ENCODE measurements at places on chromosomes 11 and 22.

DNA sequence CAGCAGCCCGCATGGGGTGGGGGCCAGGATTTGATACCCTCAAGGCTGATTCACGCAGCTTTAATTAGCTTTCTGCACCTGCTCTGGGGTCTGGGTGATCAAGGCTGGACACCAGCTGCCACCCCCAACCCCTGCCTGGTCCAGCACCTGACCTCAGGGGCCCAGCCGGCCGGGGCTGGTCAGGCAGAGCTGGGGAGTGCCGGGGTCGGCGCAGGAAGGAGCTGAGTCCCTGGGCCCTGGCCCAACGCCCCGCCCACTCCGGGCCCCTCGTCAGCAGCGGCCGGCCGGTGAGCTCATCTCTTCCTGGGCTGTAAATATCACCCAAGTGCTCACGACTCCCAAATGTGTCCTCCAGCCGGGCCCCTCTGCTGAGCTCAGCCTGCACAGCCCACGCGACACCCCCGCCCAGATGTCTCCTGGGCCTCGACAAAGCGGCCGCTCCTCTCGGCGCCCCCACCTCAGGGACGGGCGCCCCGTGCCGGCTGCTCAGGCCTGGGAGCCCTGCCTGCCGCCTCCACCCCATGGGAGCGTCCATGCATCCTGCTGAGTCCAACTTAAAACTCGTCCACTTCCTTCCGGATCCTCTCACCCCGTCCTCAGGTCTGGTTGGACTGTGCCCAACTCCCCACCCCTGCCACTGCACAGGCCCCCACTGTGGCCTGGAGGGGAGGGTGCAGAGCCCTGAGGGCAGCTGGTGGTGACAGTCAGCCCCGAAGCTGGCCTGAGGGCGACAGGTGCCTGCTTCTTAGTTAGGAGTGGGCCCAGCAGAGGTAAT, 29.0 kb downstream of the RTN4R start:
- DNase-seq, result peak; percentile 14

- DNase-seq, result no peak
These were observed 5.7 kb downstream of the PIK3IP1 start for GRCh38 chr22:31286360-31287255.

DNA sequence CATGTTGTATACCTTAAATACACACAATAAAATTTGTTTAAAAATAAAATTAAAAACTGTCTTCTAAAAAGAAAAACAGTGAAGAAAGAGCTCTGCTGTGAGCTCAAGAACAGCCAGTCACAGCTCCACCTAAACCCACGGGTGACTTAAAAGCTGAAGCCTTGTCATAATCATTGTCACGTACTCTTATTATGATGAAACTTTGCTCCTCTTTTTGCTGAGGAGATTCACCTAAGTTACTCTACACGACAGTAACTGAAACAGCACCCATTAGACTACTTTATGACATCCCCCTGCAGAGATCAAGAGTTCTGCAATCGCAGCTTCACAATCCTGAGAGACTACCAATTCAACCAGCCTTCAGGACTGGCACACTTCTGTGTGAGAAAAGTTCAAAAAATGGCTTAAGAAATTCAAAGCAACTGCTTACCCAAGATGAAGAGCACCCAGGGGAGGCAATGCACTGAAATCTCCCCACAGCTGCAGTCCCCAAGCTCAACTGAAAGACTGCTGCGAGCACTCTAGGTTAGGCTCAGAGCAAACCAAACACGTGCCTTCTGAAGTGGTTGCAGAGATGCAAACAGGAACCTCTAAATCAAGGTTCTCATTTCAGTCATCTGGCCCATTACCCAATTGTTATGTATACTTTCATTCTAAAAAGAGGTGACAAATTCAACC, at the start of gene JAML:
Gene JAML (minus strand): TSS at position 501 of the 678 bp plus-strand sequence. CDS start 10,145 bp downstream, outside the sequence.
- no peak for DNase-seq

DNA sequence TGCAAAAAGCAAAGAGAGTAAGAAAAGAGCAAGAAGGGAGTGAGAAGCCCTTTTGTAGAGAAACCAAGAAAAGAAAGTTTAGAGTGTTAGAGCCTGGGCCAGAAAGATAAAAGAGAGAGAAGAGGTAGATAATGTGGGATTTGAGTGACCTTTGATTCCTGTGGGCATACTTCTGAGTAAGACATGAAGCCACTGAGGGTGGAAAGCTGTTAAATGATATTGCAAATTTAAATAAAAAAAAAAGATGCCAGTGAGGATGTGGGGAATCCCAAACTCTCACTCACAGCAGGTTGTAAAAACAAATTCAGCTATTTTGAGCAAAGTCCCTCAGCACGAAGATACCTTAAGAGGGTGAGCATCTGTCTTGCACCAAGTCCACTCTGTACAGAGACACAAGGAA, 59.4 kb upstream of the TOP3B start:
- DNase-seq, result no peak

GRCh38 chr11:19208959-19209546, 7.3 kb upstream of the CSRP3 start:
- no peak for DNase-seq

DNA sequence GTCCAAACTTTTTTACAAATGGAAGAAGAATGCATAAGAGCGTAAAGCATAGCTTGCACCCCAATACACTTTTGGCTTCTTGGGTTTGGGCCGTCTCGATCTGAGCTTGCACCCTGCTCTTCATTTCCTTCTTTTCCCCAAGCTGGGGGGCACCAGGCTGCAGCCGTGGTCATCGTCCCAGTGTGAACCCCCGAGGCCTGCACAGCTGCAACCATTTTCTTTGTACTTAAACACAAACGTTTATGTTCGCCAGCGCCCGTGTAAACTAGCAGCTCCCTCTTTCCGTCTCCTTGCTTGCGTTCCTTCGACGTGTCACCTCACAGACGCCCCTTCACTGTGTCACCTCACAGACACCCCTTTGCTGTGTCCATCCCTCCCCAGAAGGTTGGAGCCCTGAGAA, 10.1 kb downstream of the KRTAP5-5 start:
- DNase-seq, result no peak

GRCh38 chr22:30310881-30311771, 15.6 kb downstream of the TBC1D10A start:
- peak; percentile 95 for DNase-seq

- DNase-seq, result no peak
These were observed 80.1 kb downstream of the PICALM start for GRCh38 chr11:85988780-85989179.

GRCh38 chr11:72584293-72584938, 89.8 kb downstream of the PDE2A start:
- DNase-seq, result peak; percentile 16

DNA sequence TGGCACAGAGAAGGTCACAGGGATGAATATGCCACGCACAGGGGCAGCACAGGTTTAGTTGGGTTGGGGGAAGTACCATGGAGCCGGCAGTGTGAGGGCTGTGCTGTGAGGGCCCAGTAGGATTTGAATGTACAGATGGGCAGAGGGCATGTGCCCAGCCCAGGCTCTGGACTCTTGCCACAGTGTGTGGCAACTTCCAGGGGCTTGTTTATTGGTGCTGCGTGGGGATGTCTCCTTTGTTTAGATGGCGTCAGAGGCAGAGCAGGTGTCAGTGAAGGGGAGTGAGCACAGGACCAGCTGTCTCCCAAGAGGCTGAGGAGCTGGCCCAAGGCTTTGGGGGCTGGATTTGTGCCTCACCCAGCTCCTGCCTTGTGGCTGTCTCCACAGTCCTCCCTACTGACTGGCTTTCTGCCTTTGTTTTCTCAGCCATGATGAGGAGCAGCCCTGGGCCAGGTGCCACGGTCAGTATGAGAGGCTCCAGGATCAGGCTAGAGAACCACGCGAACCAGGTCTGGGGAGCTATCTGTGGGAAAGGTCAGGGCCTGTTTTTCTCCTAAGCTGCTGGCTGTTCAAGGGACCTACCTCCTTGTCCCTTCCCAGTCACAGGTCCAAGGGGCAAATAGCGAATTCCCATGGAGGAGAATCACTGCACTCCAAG, 21.9 kb downstream of the SUN2 start:
- peak; percentile 33 for DNase-seq

- DNase-seq, result no peak
These were observed 10.9 kb downstream of the ZMAT5 start for GRCh38 chr22:29755889-29756288.

DNA sequence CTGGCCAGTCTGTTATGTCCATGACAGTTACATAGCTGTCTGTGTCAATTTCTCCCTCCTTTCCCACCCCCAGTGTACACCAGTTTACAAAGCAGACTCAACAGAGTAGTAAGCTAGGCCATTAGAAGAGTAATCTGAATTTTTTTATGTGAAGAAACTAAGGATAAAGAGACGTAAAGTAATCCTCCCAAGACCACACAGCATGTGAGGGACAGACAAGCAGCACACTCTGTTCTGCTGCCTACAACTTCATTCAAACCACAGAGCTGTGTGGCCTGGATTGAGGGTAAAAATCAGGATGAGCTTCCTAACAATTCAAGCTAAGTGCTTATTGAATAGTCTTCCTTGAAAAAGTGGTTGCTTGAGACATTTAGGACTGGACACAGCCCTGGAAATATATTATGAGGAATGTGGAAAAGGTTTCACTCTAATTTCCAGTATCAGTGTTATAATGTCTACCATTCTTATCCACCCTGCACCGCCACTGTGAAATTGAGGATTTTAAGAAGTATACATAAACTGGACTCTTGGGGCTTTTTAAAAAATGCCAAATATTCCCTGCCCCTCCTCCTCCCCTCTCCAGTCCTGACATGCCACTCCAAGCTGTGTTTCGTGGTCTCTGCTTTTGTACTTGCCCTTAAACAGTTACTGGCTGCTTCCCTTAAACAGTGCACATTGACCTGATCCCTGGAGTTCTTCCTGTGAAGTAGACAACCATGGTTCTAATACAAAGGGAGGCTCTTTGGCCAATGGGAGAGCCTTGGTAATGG, 40.9 kb downstream of the EXT2 start:
- no peak for DNase-seq

GRCh38 chr11:15936011-15936410, 420.3 kb downstream of the SOX6 start:
- DNase-seq, result no peak

DNA sequence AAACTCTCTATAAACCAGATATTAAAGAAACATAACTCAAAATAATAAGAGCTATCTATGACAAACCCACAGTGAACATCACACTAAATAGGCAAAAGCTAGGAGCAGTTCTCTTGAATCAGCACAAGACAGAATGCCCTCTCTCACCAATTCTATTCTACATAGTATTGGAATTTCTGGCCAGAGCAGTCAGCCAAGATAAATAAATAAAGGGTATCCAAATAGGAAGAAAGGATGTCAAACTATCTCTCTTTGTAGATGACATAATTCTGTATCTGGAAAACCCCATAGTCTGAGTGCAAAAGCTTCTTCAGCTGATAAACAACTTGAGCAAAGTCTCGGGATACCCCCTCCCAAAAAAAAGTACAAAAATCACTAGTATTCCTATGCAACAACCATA, 359.8 kb downstream of the LRRC4C start:
- DNase-seq, result no peak

- DNase-seq, result no peak
These were observed 2.9 kb upstream of the LMO1 start for GRCh38 chr11:8266246-8267241.
